Midbrain (tissue), 1 donor: ENCODE measurements at places on chromosomes 12 and 14.

GRCh38 chr12:3225154-3225795, 148.1 kb downstream of the TSPAN9 start:
- no peak for DNase-seq

GRCh38 chr14:60092526-60092920, 800 bp downstream of the PCNX4 start:
- DNase-seq, result peak; percentile 73

DNA sequence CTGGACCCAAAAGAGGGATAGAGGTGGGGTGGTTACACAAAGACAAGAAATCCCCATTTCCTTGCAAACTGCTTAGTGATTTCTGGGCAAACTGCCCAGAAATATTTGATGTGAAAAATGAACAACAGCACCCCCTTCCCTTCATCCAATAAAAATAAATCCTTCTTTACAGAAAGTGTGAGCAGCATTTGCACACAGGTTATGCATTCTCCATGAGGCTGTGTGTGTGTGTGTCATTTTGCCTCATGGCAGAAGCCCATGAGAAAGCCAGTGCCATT, 17.2 kb upstream of the NRXN3 start:
- peak; percentile 3 for DNase-seq

DNA sequence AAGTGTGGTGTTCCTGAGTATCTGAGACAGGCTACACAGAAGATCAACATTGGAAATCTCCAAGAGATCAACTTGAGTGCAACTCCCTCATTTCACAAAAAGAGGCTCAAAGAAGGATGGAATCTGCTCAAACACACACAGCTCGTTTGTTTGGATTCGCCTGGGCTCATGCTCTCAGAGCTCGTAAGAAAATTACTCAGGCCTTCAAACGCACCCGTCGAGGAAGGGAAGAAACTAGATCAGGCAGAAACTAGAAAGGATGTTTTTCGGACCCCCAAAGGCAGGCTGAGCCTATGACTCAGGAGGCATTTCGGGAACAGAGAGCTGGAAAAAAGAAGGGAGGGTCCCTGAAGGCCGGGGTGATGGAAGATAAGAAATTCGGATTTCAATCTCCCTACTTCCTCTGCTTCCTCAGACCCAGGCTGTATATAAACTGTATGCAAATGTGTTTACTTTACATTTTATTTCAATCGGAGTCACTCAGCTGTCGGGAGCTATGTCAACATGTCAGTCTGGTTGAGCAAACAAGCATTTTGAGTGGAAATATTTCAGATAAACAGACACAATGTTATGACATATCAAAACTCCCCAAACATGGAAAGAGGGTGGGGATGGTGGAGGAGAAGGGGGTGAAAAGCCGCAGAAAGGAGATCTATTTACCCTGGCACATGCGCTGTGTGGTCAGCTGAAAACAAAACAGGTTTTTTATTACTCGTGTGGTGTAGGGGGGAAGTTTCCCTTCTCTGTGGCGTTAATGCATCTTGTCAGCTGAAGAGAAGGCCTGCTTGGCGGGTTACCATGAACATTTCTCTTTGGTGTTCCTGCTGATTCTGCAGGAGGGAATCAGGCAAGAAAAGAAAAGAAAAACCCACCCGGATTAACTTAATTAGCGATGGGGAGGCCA, 129.1 kb upstream of the TBX3 start:
- no peak for DNase-seq

DNA sequence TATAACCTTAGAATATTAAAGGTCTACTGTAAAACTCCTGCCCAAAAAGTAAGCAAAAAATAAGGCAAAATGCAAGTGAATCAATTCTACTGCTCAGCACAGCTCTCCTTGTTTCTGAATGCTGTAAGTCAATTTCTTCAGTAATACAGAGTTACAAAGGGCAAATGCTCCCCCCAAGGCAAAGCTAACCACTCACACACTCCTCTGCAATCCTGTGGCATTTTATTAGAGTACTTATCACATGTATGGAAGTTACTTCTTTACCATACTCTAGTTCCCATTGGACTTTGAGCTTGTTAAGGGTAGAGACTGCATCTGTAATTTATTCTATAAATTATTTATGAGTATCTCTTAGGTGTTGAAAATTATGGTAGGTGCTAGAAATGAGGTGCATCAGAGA, 27.2 kb downstream of the SEL1L start:
- no peak for DNase-seq

GRCh38 chr14:89702073-89702875, 252.3 kb downstream of the EFCAB11 start:
- DNase-seq, result peak; percentile 34

DNA sequence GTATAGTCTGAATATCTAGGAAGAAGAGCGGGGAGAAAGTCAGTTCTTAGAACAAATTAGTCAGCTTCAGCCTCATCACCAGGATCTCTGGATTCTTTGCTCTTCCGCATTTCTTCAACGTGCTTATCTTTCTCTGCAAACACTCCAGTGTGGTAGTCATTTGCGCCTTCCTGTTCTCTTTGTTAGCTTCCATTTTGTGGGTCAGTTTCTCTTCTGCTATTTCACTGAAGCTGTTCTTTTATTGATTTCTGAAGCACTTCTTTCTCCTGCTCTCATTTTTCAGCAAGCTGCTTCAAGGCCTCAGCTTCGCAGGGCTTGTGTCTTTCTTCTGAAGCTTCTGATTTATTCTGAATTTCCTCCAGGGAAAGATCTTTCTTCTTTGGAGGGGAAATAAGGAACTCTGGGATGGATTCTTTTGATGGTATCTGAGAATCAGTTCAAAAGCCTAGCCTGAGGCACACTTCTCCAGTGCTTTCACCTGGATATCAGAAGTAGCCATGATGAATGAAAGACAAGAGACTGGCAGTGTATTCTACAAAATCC, 13.5 kb downstream of the AMN1 start:
- peak; percentile 21 for DNase-seq

GRCh38 chr14:99763527-99764221, 29.5 kb upstream of the EML1 start:
- no peak for DNase-seq

GRCh38 chr14:71729596-71729995, 202.6 kb upstream of the RGS6 start:
- DNase-seq, result no peak

DNA sequence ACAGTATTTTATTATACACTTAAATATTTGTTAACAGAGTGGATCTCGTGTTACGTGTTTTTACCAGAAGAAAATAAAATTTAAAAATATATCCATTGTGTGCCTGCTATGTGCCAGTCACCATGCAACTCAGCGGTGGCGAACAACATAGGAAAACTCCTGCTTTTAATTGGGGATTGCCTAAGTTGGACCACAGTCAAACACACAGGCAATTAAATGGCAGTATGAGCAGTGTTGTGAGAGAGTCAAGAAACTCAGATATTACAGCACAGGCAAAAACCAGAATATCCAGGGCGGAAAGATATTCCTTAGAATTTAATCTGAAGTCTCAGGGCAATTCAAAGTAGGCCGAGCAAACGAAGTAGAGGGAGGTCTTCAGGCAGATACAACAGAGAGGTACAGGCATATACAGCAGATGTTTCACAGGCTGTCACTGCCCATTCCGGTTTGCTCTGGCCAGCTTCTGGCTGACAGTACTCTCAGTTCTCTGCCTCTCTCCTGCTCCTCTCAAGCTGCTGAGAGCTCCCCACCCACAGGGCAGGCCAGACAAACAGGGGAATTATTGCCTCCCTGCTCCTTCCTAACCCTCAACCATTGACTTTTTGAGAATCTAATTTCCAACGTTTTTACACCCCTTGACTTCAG, 540.2 kb upstream of the TMEM132C start:
- DNase-seq, result no peak

- peak; percentile 3 for DNase-seq
Observed at GRCh38 chr12:131454418-131455217, 256.3 kb upstream of the SFSWAP start.

DNA sequence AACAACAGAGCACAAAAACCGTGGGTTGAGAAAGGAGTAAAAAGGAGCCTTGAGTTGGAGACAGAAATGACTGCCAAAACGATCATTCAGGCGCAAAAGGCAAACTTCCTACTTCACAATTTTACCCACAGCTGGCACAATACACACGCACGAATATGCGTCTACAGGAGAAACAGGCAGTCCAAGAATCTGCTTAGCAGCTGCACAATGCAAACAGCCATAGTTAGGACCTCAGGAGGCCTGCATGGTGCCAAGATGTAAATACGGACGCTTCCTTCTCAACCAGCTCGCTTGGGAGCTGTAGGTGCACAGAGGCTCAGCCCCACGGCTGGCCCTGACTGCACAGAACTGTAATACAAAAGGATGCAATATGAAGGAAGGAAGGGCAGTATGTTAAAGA, 250.1 kb upstream of the CAND1 start:
- DNase-seq, result no peak

DNA sequence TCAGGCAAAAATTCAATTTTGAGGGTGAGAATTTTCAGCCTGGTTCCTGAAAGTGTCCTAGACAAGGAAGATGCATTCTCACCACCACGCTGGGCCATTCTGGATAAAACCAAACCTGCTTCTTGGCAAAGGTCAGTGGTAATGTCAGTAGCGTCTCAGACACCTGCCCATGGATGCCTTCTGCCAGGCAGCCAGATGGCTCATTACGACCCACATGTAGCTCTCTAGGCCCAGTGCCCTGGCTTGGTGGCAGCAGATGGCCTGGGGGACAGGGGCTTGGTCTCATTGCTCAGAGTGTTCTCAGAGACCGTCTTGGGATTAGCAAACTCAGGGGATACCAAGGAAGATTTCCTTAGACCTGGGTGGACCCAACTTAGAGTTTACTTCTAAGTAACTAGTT, 105.1 kb downstream of the ARF6 start:
- no peak for DNase-seq

DNA sequence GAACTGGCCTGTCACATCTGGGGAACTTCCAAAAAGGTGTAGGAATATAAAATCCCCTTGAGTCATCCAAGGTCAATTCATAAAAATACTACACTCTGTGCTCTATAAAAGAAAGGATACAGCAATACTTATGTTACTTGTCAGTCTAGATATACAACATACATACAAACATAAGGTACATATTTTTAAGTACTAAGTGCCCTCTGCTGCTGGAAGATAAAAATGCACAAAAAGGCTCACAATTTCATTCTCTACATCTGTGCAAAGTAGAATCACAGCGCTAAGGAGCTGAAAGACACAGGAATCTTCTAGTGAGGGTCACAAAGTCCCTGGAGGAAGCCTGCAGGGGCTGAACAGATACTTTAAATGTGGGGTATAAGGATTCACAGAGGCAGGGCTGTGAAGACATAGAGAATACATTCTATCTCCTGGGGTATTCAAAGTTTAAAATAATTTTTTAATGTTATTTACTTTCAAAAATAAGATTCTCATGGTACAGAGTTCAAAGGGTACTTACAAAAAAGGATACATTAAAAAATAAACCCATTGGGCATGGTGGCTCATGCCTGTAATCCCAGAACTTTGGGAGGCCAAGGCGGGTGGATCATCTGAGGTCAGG, 10.2 kb upstream of the GOLGA5 start:
- DNase-seq, result peak; percentile 65

- peak; percentile 17 for DNase-seq
Observed at GRCh38 chr14:20412411-20412810, 890 bp downstream of the TEP1 start.

GRCh38 chr12:86662464-86662863, 406.3 kb upstream of the MGAT4C start:
- no peak for DNase-seq

GRCh38 chr12:26239122-26239851, 43.9 kb downstream of the SSPN start:
- DNase-seq, result peak; percentile 81

GRCh38 chr14:102610968-102611811, 18.7 kb downstream of the RCOR1 start:
- DNase-seq, result no peak

- DNase-seq, result no peak
Observed at GRCh38 chr12:90611048-90611447, 343.9 kb downstream of the CCER1 start.

DNA sequence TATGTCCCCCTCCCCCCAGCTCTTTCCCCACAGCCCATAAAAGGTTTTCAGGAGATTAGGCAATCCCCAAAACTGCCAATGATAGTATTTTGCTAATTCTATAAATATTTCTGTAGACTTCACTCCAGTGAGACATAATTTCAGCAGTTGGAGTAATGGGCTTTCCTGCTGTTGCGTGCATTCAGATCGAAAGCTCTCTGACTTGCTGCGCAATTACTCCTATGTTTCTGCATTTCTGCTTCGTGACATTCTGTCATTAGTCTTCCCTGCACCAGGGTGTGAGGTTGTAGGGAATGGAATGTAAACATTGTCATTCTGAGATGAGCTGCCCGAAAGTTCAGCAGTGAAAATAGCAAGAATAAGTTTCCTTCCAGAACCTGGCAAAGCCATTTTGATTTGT, 58.2 kb downstream of the SAMD4A start:
- no peak for DNase-seq

DNA sequence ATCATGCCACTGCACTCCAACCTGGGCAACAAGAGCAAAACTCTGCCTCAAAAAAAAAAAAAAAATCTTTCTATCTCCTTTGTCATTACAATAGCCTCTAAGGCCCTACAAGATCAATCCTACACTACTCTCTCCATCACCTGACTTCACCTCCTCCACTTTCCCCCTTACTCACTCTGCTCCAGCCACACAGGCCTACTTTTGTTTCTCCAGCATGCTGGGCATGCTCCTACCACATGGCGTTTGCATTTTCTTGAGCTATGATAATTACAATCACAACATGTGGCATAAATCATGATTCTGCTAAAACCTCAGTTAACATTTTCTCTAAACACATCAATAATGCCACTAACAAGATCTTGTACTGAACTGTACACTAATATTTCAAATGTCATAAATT, 7.8 kb downstream of the PPP1R13B start:
- no peak for DNase-seq

DNA sequence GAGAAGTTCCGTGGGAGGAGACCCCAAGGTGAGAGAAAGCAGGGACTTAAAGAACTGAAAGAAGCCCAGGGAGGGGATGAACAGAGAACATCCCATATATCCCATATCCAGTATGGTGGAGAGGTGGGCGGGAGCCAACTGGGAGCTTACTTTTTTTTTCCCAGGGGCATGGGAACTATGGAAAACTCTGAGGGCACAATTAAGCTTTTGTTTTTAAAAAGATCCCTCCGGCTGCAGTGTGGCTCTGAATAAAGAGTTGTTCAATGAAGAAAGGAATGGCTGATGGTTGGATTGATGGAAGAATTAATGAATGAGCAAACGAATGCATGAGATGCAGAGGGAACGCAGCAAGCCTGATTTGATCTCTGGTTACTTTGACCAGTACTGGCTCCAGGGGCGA, 12.6 kb downstream of the NTF3 start:
- DNase-seq, result no peak
